ENCODE measurements at places on chromosomes 3 and 15. TPM values are rescaled to one million over a fixed set of nuclear protein-coding genes. Genes with fewer than 3 reads are reported as not detected.
A peak's percentile ranks its signal among the peaks of the same experiment; 100 is the strongest.

The IL17RE gene
- total RNA-seq, result 7.7 TPM

The WDR93 gene
- 0.28 TPM for total RNA-seq

The AGTR1 gene
- total RNA-seq, result 58.9 TPM

The ZNF660 gene
- total RNA-seq, result 2.0 TPM

GRCh38 chr15:50977162-50977561 lies 68.7 kb downstream of the AP4E1 start:
- DNase-seq, result no peak

DNA sequence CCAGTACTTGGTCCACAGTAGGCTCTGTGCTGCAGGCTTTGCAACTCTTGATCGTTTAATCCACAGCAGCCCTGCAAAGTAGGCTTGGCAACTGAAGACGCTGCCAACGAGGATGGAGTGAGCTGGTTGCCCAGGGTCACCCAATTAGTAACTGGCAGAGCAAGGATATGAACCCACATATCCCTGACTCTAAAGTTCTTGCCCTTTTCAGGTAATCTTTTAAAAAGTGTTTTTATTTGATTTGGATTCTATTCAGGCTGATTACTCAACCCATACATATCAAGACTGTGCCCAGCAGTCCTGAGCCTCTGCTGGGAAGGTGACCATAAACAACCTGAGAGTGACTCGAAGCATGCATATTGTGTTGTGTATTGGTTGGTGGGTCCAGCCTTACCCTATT lies 50.3 kb downstream of the PSMD6 start:
- DNase-seq, result no peak

GRCh38 chr15:99320374-99321215 lies 69.3 kb downstream of the LRRC28 start:
- no peak for DNase-seq

DNA sequence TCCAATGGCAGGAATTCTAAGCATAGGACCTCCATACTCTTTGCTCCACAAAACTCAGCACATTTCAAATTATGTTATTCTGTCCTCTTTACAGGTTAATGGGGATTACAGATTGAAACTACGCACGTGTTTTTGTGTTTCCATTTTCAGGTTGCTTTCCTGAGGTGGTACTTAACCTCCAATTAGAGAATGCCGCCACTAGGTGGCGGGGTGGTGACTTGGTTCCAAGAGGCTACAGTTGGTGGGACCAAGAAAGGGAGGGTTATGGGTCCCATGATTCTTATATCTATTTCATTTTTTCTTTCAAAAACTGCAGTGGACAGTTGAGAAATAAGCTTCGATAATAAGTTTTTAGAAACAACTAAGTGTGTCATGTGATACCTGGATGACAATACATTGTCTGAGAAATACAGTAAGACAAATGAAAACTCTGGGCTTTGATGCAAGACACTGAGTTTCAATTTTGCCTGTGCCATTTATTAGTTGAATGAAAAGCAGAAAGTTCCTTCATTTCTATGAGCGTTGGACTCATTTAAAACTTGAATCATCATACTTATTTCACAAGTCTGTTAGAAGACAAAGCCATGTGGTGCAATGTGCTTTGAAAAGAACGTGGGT lies 539.0 kb downstream of the FGF12 start:
- peak; percentile 30 for DNase-seq

DNA sequence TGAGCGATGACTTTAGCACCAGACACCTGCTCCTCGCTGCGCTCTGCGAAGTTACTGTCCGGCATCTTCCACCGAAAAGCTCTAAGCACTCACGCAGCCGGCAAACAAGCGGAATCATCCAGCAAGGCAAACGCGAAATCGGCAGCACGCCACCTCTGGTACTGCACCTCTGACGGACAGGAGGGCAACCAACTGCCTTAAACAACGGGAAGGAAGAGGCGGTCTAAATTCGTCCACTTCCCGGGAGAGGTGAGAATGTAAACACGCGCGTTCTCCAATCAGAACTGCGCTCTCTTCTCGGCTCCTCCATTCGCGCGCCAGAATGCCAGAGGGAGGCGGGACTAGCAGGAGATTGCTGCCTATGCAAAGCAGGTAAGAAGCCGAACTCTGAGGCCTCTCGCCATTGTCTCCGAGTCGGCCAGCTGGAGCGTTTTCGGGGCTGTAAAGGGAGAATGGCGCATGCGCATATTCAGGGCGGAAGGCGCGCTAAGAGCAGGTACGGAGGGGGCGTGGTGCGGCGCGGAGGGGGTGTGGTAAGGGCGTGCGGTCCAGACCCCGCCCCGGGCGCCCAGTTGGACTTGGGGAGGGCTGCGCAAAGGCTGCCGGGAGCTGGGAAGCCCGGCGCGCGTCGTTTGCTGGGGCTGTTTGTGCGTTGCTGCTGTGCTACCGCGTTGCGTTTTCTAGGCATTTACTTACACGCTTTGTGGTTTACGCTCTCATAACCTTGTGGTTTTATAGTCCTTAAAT lies at the start of the genes BTD and HACL1:
BTD (plus strand) TSS at position 347 of the 747 bp plus-strand sequence. CDS start 33,695 bp downstream, outside the sequence.
HACL1 (minus strand) TSS at position 171 of the 747 bp plus-strand sequence; CDS start at position 65, 106 bp downstream.
- peak; percentile 90 for DNase-seq

DNA sequence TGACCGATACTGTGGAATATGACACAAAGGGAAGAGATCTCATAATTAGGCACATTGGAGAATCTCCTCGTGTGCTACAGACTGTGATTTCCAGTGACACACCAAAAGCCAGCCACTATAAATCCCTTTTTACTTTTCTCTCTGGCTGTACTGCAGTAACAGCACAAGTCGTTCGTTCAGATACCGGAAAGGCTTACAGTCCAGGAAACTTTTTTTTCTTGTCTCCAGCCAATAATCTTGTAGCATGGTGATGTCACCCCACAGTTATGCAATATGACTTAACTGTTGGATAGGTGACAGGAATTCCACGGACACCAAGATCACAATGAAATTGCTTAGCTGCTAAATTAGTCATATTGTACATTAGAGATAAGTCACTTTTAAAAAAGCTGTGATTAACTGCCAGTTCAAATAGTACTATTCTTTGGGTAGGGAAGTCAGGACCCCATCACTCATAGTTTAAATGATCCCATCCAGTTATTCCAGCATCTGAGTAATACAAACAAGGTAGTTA lies 36.3 kb upstream of the TSC22D2 start:
- DNase-seq, result no peak

GRCh38 chr3:38153221-38153620 lies 12.1 kb upstream of the OXSR1 start:
- no peak for DNase-seq

GRCh38 chr15:83250781-83251180 lies 33.7 kb downstream of the BNC1 start:
- no peak for DNase-seq

DNA sequence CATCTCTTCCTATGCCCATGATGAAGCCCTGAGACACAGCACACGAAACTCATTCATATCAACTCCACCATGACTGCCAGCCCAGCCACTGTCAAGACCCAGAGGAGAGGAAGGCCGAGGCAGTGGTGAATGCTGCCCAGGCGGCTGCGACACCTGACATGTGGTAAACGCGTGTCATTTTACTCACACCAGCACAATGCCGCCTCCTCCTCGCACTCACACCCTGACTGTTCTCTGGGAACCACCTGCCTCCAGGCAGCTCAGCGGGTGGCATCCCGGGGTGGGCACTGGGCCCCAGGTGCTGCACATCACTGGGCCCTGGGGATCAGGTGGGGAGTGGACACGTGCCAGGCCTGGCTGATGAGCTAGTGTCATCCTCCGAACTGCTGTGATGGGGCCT lies 21.5 kb downstream of the KLHL25 start:
- no peak for DNase-seq

DNA sequence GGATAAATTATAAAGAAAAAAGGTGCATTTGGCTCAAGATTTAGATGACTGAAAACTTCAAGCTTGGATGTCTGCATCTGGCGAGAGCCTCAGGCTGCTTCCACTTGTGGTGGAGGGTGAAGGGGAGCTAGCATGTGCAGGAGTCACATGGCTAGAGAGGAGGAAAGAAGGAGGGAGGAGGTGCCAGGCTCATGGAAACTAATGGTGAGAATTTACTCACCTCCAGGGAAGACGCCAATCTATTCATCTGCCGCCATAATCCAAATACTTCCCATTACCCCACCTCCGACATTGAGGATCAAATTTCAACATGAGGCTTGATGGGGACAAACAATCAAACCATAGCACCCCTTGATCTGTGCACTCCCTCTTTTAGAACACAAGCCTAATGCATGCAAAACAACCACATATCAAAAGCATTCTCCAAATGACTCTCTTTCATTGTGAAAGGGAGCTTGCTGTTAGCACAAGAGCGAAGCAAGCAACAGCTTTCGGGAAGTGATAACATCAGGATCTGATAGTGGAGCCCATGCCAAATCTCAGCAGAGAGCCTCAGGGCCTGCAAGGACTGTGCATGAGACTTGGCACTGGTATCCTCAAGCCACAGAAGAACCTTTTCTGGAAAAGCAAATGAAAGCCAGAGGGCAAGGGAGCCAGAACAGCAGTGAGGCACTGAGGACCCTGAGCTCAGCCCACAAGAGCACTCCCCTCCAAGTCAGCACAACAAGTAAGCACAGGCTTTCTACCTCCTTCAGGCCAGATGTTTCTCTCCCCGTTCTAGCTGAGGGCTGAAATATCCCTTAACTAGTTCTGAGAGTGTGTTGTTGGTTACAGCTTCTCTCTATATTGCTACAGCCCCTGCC lies 50.2 kb upstream of the THBS1 start:
- DNase-seq, result no peak

DNA sequence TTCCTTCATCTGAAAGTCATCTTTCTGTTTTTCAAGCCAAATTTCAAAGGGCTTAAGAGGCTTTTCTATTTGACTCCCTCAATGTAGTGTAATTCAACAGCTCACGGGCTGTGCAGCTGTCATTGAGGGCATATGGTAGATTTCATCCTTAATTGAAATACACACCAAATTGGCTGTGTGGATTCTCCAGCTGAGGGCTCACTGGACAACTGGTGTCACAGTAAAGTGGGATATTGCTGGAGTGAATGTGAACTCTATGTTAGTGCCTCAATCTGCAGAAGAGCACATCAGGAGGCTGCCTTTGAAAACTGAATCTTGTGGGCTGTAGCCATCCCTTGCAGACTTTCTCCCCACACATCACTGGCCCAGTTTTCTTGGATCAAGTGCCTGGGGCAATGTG lies 120.1 kb downstream of the GALK2 start:
- DNase-seq, result no peak

DNA sequence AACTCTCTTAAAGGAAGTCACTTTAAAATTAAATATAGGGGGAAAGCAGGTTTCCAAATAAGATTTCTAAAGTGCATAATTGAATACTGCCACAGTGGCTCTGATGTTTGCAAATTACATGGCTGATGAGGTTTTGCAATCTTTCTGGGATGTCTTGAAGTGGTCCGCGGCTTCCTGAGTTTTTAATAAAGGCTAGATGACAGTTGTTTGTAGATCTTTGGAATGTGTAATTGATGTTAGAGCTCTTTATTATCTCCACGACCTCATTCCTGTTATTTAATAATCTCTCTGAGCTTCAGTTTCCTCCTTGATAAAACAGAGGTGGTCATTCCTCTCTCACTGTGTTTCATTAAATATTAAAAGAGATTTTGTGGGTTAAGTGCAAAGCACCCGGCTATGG lies 27.0 kb upstream of the CEMIP start:
- no peak for DNase-seq

GRCh38 chr3:197305854-197306253 lies 7.4 kb upstream of the DLG1 start:
- no peak for DNase-seq

DNA sequence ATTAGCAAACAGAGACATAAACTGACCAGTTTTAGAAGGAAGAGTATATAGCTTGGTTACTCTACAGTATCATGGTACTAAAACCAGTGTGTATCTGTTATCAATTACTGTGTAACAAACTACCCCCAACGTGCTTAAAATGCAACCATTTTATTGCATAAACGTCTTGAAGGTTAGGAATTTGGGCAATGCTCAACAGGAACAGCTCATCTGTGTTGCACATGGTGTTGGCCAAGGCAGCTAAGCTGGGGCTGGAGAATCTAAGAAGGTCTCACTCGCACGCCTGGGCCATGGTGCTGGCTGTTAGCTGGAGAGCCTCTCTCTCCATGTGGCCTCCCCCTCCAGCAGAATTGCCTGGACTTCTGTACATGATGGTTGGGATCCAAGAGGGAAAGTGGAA lies 81.2 kb upstream of the THBS1 start:
- DNase-seq, result no peak

DNA sequence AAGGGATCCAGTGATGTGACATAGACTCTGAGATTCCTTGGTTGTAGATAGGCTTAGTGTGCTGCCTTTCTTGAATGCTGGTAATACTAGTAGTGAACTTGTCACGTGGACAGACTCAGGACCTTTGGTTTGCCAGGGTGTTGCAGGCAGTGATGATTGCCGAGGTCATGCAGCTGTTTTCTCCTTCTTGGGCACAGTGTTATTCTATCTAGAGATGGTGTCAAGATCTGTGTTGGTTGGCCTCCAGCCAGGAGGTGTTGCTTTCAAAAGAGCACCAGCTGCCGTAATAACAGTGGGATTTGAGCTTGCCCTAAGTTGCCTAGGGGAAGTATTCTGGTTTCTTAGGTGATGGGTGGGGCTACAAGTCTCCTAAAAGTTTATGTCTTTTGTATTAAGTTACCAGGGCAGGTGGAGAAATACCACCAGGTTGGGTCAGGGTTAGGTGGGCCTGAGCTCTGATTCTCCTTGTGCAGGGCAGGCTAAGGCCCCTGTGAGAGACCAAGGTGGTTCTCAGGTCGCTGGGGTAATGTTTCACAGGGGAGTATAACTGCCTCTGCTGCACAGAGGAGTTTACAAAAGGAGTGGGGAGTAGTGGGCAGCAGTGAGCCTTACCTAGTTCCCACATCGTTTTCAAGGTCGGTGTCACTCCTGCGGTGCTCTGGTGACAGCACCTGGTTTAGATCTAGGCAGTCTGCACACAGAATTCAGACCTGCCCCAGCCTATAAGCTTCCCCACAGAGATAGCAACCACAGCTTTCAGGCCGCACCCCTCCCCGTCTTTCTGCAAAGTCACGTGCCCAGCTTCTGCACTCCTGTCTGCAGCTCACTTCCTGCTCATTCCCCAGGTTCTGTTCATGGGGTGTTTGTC lies 350.3 kb downstream of the DOCK3 start:
- DNase-seq, result no peak

DNA sequence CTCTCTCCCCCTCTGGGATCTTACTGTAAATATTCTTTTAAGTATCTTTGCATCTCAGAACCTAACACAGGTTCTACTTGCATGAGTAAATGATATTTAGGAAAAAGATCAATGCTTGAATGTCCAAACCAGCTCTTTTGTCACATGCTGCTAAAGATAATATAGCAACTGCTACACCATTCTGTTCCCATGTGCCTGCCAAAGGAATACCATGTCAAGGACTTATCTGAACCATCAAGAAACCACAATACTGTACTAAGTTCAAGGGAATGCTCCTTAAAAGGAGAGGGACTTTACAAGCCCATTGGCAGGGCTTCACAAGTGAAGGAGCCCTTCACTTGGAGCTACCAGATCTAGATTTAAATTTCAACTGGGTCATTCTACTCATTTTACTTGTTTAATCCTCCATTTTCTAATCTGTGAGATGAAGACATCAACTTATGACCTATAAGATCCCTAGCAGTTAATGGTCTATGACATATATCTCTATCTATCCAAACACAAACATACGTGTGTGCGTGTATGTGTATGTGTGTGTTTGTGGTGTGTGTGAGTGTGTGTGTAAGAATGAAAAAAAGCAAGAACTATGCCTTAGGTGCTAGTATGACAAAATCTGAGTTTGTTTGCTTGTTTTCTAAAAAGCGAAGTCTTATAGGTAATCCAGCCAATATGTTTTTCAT lies 13.0 kb upstream of the SEC62 start:
- DNase-seq, result no peak

- DNase-seq, result no peak
Observed at GRCh38 chr15:55993804-55994560, 570 bp upstream of the NEDD4 start.
